ENCODE measurements at places on chromosomes 5 and 9.

DNA sequence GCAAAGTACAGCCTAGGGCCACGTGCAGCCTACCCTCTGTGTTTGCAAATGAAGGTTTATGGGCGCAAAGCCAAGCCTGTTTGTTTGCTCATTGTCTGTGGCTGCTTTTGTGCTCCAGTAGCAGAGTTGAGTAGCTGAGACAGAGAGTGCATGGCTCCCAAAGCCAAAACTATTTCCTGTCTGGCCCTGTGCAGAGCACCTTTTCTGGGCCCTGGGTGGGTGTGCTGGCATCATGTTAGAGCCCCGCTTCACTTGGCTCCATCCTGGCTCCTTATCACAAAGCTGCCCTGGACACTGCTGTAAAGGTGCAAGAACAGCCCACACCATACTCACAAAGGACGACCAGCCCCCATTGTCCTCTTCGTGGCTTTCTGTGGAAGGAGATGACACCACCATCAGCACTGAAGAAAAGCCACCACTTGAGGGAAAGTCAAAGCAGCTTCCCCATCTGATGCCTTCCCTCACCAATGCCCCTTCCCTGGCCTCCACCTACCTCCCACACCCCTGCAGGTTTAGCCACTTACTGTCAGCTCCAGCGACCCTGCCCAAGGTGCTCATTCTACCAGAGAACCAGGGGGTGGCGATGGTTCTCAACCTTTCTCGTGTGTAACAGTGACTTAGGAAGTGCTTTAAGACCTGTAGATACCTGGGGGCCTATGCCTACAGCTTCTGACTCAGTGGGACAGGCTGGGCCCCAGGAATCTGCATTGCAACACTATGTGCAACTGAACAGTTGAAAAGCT, 23.4 kb downstream of the LCP2 start:
- no peak for DNase-seq

DNA sequence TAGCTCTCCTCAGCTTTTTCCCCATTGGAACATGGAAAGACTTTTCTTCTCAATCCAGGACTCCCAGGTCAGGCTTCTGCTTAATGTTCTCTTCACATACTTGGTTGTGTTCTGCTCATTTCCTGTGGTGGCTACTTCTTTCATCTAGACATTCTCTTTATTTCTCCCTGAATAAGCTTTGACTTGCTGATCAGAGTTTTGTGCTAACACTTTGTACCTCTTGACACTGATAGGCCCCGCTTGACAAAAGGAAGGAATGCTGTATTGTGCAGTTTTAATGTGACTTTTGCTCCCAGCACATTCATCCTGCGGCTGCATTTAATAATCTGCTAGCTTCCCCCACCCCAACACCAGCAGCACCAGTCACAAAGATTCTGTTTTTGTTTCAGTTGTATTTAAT, 90.9 kb upstream of the MINAR2 start:
- DNase-seq, result no peak

DNA sequence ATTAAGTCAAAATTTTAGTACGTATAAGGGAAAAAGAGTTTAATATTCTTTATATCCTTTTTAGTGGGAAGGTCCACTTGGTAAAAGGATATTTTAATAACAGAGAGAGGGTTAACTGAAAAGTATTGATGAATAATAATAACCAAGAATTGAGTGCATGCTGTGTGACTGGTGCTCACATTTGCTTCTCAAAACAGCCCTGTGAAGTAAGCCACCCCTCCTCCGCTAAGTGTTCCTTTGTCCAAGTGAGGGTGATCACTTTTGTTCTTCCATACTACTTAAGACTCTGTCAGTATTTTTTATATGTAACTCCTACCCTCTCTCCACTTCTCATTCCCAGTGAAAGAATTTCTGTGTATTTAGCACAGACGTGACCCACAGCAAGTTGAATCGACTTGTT, 51.5 kb downstream of the SLC44A1 start:
- DNase-seq, result no peak

GRCh38 chr9:116549786-116550660, 137.1 kb upstream of the TRIM32 start:
- DNase-seq, result no peak

- peak; percentile 21 for DNase-seq
Measured at GRCh38 chr9:29160763-29161353, 1587.6 kb upstream of the C9orf72 start.

- DNase-seq, result peak; percentile 83
Measured at GRCh38 chr5:150626853-150627276, 13.6 kb upstream of the SYNPO start.

DNA sequence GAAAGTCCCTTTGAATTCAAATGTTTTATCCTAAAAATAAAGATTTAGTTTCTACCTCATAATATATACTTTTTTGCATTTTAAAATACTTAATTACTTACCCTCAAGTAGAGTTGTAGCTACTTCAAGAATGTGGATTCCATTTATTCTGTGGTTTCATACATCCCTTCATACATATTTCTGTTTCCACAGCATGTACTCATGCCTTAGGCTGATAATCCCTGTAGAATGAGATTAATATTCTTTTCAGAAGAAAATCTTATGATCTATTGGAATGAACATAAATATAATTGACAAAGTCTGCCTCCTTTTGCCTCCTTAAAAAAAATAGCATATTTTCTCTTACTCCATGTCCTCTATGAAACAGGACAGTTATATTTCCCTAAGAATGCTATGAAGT, 465.7 kb downstream of the DTWD2 start:
- DNase-seq, result no peak

Measured in right cardiac atrium (tissue), 5 donors.